ENCODE measurements at places on chromosomes 7 and 10.

GRCh38 chr10:132783165-132783939 lies 2.6 kb downstream of the NKX6-2 start:
- no peak for DNase-seq

GRCh38 chr10:58697691-58698090 lies 185.0 kb downstream of the BICC1 start:
- no peak for DNase-seq

- DNase-seq: no peak
Observed at GRCh38 chr10:119931871-119932270, 39.3 kb downstream of the SEC23IP start.

DNA sequence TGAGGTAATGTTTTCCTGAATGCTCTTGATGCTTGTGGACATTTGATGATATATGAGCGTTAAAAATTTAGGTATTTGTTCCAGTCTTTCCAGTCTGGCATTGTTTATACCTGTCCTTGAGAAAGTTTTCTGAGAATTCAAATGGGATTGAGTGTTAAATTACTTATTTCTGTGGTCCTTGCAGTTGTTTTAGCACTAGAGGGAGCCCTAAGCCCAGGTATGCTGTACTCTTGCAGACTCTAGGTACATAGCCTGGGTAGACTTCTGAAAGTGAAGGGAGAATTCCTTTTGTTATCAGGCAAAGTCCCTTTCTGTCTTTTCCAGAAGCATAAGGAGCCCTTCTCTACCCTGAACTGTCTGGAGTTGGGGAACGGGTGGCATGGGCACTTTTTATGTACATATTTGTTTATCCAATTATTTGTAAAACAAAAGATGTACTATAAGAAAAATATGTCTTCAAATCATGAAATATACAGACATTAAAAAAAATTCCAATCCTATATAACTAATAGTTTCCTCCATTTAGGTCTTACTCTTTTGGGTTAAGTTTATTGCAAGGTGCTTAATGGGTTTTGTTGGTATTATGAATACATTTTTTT lies 262.1 kb downstream of the ATRNL1 start:
- DNase-seq: no peak

DNA sequence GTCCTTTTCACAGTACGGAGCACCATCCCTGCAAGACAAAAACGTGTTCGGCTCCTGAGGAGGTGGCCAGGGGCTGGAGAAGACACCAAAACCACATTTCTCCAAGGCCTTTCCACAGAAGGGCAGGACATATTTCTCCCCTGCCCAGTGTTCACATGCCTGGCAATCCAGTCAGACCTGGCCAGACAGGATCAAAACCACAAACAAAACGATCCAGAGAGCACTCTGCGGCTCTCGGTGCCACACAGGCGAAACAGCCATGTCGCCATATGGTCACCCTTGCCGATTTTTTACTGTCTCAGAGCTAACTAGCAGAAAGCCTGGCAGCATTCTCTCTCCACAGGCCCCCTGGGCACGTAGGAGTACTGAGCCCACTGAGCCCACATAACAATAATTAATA lies 113.0 kb downstream of the ABLIM1 start:
- no peak for DNase-seq

DNA sequence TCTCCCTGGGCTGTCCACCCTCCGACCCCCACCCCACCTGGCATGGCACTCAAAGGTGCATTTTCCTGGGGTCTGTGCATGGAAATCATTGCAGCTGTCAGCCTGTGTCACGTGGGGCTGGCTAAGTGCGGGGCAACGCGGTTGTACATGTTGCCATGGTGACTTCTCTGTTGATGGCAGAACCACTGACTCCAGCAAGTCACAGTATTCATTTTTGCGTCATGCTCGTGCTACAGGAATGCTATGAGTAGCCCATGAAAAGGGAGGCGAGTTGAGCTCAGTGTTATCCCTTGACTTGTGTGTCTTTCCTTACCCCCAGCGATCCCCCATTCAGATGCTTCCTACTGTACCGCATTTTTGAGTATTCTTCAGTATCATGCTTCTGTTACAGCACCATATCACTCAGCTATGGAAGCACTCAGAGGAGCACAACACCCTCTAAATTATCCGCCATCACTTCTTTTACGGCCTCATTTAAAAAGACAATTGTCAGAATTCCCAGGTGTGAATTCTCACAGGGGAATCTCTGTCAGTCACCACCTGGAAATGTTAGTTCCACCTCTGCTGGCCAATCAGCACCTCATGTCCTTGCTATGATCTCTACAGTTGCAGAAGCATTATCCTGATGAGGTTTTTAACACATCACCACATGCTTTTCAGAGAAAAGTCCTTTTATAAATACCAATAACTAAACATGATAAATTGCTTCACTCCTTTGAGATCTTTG lies 194.4 kb upstream of the C7orf33 start:
- DNase-seq: no peak

DNA sequence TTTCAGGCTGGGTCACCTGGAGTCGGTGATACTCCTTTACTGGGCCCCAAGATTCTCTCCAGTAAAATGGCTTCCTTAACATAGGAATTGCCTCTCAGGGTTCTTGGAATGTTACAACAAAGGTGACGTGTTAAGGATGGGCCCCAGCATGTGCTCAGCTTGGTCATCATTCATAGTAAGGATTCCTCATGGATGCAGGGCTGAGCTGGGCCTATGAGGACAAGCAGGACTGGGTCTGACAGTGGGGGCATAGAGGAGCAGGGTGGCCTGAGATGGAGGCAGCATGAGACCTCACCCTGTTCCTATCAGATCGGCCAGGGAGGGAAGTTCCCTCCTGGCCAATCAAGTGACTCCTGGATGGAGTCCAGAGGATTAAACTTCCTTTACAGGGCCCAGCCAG lies 12.8 kb upstream of the MBL2 start:
- DNase-seq: no peak

- no peak for DNase-seq
Observed at GRCh38 chr10:95547791-95548435, 13.3 kb downstream of the SORBS1 start.

DNA sequence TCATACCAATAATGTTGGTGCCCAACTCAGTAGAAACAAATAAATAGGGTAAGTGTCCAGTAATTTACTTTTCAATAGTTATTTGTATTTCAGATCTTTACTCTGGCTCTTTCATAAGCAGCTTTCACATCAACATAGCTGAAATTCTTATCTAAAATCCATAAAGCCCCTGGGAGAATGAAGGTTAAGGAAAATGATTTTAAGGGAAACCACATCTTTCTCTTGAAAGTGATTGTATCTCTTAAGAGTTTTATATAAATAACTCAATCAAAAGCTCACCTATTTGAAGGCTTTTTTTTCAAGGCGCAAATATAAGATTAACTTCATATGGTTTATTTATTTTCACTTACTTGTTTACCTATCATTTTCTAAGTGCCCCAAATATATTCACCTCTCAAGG lies 324.4 kb downstream of the HGF start:
- no peak for DNase-seq

DNA sequence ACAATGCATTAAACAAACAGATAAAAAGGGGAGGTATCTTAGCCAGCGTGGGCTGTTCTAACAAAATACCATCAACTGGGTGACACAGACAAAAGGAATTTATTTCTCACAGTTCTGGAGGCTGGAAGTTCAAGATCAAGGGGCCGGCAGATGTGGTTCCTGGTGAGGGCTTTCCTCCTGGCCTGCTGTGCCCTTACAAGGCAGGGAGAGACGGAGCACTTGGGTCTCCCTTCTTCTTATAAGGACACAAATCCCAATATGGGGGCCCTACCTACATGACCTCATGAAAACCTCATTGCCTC lies 281.6 kb upstream of the KLF14 start:
- DNase-seq: no peak

DNA sequence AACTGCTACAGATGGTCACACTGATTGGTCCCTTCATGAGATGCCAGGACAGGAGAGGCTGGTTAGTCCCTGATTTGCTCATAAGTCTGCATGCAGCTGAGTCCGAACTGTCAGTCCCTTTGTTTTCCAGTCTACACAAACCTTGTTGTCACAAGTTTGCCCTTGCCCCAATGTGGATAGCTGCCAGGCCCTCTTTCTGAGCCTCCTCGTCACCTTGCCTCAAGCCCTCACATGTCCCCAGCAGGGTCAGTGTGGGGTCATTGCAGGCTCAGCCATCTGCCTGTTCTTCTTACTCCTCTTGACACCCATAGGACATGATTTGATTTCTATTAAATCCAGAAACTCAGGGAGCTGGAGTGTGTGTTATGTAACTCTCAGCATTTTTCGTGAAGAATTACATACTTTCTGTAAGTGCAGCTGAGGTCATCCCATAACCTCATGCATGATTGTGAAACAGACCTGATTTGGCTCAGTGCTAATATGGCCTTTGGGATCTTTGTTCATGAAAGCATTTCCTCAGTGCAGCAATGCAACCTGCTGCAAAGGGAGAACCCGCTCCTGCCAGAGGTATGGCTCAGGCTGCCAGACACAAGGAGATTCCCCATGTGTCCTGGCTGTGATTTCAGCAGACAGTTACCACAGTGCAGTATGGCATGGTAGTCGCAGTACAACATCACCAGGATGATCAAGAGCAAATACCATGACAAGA lies 70.0 kb upstream of the ZMIZ2 start:
- DNase-seq: no peak

GRCh38 chr7:140069298-140069949 lies 6.7 kb upstream of the PARP12 start:
- DNase-seq: no peak

DNA sequence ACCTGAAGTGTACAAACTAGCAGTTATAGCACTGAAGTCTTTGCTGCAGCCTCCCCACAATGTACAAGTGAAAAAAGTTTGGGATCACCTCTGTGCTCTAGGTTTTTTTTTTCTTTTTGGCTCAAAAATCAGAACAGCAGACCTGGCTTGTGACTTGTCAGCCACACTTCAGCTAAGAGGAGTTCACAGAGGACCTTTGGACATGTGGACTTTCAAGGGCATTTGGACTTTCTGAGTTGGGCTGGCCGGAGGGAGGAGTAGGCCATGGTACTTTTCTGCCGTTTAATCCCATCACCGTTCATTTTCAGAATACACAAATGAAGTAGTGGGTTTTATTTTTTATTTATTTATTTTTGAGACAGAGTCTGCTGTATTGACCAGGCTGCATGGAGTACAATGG lies 21.9 kb upstream of the ACSL5 start:
- DNase-seq: no peak

DNA sequence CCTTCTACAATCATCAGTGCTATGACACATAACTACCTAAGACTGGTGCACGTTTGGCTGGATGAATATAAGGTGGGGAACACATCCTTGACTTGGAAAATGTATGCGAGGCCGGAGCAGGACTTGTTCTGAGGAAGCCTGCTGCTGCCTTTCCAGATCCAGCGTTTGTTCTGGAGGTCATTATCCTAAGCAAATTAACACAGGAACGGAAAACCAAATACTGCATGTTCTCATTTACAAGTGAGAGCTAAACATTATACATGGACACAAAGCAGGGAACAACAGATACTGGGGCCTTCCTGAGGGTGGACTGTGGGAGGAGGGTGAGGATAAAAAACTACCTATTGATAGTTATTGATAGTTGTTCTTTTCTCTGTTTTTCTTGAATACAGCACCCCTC lies 10.8 kb upstream of the GALNT11 start:
- no peak for DNase-seq

DNA sequence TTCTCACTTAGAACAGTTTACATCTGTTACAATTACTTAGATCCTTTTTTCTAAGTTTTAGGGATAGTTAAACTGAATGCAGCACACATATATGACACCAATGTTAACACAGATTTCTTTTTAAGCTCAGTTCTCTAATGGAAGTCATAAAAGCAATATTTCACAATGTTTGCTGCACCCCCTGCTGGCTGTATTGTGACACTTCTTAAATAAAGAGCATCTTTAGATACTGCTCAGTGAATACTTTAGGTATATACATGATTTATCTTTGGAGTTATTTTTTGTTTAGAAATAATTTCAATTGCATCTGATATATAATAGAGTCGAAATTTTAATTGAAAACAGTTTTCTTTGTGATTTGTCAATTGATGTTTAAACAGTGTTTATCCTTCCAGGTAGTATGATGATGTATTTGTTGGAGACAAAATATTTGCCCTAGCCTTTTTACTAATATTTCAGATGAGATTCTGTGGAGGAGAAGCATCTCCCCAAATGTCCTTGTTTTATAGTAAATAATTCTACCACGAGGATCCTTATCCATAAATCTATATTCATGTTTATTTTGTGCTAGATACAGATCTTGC lies 174.4 kb downstream of the ST7 start:
- DNase-seq: no peak

- no peak for DNase-seq
Observed at GRCh38 chr10:80476685-80477084, 22.6 kb downstream of the TSPAN14 start.

DNA sequence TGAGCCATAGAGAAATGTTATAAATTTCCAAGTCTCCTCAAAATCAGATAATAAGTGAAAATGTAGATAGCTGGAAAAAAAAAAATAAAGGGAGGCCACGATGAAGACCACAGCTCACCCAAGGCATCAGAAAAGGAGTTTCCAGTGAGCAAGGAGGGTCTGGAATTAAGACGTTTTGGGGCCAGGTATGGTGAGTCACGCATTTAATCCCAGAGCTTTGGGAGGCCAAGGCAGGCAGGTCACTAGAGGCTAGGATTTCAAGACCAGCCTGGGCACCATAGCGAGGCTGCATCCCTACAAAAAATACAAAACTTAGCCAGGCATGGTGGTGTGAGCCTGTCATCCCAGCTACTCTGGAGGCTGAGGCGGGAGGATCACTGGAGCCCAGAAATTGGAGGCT lies 65.5 kb downstream of the ASB13 start:
- DNase-seq: no peak

DNA sequence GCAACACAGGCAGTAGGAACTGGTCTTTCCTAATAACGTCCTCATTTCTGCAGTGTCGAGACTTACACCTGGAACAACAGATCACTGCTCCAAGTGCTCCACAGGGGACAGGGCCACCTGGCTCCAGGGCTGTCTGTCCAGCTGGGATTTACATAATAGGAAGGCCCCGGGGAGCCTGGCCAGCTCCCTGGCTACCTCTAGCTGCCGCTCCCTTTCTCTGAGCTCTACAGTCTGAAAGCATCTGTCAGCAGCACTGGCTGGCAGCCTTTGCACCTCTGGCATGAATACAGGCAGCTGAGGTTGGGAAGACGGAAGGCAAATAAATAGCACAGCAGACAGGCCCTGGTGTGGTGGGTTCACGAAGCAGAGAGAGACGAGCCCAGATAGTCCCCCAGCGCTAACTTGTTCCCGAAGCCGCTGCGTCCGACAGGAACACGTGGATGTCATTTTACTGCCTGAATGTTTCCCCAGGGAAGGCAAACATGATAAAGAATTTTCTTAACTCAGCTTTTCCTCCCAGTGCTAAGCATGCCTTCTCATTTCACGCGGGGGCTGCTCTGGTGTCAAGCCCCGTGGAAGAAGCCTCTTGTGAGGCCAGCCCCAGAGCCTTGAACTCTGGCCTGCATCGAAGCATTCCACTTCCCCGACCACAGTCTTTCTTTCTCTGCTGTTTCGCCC lies 105.4 kb downstream of the ITIH5 start:
- DNase-seq: no peak

- DNase-seq: no peak
Observed at GRCh38 chr10:65491799-65492198, 1434.0 kb upstream of the LRRTM3 start.

DNA sequence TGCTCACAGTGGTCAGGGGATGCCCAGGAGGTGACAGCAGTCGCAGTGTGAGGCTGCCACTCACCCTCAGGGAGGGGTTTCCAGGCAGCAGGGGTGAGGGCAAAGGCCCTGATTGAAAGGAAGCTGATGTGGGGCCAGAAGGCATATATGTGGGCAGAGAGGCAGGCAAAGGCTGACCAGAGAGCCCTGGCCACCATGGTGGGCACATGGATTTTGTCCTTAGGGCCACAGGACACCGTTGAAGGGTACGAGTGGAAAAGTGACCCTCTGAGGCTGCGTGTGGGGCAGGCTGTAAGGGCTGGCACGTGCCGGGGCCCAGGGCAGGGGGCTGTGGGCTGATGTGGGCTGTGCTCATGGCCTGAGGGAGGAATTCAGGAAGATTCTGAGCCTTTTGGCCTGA lies 57.5 kb upstream of the ZNF32 start:
- no peak for DNase-seq
